ENCODE measurements at places on chromosomes 16 and 17.

- no peak for DNase-seq
Measured at GRCh38 chr17:8701754-8702153, 42.9 kb downstream of the CCDC42 start.

GRCh38 chr17:74471341-74471740, 4.9 kb downstream of the CD300A start:
- DNase-seq = no peak

- no peak for DNase-seq
Measured at GRCh38 chr17:71432378-71433315, 688.2 kb upstream of the SOX9 start.

GRCh38 chr17:17315142-17315821, 12.1 kb downstream of the NT5M start:
- no peak for DNase-seq

DNA sequence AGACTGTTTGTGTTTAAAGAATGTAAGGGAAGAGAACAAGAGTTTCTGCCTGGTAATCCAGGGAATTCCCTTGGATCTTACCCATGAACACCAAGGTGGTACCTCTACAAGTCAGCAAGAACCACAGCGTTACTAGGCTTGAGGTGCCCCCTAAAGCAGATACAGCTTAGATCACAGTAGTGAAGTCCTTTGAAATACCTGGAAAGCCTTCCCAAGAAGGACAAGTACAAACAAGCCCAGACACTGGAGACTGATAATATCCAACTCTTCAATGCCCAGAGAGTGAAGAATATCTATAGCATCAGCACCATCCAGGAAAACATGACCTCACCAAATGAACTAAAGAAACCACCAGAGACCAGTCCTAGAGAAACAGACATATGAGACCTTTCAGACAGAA, 3.8 kb upstream of the APPBP2 start:
- DNase-seq = no peak

- no peak for DNase-seq
Measured at GRCh38 chr17:70739065-70739464, 569.7 kb downstream of the KCNJ2 start.

DNA sequence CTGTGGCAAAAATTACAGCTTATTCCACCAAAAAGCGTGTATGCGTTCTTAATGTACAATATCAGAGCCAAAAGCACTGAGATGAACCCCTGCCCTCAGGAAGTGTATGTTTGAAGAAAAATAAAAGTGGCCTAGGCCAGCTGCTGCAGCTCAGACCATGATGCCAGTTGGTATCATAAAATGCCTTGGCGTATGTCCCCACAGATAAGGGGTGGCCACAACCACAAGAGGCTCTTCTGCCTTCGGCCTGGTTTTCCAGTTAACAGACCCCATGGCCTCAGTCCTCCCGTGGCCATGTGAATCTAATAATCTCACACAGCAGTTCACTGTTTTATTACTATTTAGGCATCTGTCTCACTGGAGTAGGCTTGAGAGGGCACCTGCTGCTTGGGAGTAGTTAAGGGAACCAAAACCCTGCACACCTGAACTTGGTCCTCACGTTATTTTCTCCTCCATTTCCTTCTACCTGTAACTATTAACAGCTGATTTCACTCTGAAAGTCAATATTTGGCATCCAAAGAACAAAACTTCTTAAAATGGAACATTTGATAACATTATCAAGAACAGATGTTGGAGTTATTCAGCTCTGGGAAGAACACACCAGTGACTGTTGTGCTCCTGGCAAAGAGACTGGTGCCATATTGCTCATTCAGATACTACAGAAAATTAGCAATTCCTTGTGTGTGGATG, 34.8 kb upstream of the ERN1 start:
- DNase-seq = no peak

DNA sequence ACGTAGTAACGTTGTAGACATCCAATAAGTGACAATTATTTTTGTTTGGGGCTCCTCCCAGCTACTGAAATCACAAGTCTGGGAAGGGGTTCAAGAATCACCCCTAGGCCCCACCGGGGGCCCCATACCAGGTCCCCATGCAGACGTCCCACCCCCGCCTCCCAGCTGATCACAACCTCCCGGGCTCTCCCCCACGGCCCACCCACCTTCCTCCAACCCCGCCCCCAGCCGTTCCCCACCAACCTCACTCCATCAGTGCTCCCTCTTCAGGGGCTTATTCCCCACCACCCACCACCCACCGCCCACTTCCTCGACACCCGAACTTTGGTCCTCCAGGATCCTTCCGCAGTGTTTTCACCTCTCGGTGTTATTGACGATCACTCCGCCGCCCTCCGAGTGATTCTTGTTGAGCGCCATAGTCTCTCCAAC, 240 bp downstream of the WBP2 start:
- no peak for DNase-seq

- no peak for DNase-seq
Measured at GRCh38 chr16:89381788-89382187, 108.6 kb downstream of the ANKRD11 start.

DNA sequence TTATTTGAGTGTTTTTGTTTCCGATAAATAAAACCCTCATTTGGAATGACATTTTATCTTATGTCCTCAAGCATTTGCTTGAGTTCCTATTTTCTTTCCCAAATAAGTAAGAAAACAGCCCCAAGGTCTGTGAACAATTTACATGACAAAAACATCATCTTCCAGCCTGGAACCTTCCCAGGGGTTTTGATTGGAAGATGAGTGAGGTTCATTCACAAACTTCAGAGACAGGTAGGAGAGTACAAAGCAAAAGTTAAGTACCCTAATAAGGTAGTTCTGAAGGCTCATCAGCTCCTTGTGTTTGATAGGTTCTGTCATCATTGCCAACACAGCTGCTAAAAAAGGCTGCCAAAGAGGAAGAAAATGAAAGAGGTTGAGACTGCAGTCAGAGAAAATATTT, 772.8 kb downstream of the CDH8 start:
- no peak for DNase-seq

DNA sequence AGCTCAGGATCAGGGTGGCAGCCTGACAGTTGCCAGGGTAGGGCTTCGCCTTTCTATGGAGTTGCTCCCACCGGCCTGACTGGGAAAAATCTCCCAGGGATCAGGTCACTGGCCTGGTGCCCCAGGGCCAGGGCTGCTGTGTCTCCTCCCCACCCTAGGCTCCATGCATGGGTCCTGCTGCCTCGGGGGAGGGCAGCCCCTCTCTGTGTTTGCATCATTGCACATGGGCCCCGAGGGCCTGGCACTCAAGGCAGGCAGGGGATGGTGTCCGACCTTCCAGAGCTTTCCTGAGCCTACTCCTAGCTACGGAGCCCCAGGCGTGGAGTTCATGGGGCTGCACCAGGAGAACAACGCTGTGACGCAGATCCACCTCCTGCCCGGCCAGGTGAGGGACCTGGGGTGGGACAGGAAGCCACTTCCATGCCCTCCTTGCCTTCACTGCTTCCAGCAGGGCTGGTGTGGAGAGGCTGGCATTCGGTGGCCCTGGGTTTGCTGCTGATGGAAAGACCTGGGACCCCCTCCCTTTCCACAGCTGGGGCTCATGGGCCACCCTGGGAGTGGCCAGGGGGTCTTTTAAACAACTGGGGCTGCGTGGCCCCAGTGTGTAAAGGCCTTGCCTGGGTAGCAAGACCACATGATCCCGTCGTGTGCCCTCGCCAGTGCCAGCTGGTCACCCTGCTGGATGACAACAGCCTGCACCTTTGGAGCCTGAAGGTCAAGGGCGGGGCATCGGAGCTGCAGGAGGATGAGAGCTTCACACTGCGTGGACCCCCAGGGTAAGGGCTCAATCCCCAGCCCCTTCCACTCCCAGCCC, 29.5 kb upstream of the MYO15B start:
- DNase-seq = no peak

DNA sequence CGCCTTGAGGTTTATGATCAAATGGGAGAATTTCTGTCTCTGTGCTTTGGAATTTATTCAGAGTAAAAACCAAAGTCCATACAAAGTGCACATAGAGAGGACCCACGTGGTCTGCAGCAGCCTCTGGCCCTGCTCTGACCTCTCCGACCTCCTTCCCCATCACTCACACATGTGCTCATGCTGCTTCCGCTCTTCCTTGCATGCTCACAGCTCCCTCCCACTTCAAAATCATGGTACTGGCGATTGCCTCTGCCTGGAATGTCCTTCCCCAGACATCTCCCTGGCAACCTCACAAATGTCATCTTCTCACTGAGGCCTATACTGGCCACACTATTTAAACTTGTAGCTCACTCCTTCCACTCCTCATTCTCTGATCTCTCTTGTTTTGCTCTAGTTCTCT, 418.0 kb downstream of the CA10 start:
- DNase-seq = no peak

DNA sequence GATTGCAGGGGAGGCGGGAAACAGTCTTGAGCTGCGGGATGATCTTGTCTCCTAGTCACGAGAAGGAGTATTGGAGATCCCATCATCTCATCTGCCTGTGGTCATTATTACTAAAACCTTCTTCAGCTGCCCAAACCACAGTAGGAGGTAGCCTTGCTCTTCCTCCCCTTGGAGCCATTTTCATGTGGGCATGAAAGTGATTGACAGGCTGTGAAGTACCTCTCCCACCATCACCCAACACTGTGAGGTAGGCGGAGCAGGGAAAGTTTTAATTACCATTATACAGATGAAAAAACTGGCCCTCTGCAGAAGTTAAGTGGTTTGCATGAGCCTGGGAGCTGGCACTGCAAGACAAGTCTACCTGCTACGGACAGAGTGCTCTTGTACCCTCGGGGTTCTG, 237.3 kb downstream of the MSI2 start:
- DNase-seq = no peak

- DNase-seq = no peak
Measured at GRCh38 chr17:42135664-42136653, 13.4 kb downstream of the HSPB9 start.

DNA sequence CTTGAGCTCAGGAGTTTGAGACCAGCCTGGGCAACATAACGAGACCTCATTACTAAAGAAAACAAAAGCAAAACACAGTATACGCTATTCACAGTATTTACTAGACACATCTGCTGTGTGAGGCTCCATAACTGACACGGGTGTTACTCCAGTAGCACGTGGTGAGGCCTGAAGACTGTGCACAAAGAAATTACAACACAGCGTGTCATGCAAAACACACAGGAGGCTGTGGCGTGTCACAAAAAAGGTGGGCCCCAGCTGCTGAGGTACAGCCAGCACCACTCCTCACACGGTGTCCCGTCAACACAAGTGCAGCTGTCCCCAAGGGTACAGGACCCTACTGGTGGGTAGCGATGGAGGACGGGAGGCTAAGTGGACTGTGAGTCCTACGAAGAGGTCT, 2.7 kb downstream of the CYBC1 start:
- DNase-seq = no peak

DNA sequence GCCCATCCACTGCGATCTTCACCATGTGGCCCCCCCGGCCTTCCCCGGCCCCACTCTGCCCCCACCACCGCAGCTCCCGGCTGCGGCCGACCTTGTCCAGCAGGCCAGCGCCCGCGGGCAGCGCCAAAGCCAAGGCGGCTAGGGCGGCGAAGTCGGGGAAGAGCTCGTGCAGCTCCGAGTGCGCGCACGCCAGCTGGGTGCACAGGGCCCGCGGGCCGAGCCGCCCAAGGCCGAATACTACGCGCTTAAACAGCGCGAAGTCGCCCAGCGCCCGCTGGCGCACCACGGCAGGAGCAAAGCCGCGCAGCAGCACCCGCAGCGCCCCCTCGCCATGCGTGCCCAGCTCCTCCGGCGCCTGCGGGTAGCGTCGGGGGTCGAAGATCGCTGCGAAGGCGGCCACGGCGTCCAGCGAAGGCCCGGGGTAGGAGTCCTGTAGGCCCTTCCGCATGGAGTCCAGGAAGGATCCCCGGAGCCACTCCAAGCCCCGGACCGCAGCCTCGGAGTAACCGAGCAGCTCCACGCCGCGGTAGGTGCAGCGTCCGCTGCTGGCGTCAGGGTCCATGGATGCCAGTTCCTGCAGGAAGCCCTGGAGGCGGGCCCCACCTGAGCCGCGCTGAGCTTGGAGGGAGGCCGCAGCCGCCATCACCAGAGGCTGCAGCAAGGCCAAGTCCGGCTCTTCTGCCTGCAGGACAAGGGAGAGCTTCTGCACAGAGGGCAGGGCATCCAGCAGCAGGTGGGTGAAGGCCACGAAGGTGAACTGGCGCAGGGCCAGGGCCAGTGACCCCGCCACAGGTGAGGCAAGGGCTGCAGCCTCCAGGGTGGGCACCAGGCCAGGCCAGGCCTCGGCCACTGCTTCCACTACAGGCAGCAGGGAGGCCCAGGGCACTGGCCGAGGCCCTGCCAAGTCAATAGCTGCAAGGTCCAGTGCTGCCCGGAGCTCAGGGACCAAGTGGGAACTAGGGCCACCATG, 10.3 kb downstream of the C17orf113 start:
- DNase-seq = no peak

DNA sequence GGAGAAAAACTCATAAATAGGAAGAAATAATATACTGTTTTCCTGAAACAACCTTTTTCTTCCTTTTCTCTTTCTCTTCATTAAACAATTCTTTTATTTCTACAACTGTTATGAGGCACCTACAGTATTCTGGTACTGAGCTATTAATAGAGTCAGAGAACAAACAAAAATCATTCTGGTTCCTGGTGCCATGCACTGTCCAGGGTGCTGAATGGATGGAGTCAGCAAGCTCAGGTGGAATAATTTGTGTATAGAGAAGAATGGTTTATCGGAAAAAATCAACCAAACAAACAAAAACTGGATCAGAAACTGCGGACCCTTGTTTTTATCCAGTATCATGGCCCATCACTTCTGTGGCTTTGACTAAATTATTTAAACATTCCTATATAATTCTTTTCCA, 430.3 kb upstream of the GOT2 start:
- no peak for DNase-seq

DNA sequence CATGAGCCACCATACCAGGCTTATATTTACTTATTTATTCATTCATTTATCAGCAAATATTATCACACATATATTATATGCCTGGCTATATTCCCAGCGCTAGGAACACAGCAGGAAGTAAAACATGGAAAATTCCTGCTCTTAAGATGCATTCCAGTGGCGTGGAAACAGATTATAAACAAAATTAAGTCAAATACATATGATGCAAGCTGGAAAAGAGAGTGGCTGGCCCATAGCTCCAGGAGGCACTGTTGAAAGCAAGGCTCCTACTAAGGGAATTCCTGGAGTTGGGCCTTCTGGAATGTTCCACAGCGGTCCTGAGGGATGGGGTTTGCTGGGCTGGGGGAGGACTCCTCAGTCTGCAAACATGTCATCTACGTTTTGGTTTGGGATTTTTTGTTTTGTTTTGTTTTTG, 18.4 kb downstream of the ADCY9 start:
- DNase-seq = no peak

GRCh38 chr17:75704963-75705875, 16.0 kb upstream of the ITGB4 start:
- DNase-seq = no peak

DNA sequence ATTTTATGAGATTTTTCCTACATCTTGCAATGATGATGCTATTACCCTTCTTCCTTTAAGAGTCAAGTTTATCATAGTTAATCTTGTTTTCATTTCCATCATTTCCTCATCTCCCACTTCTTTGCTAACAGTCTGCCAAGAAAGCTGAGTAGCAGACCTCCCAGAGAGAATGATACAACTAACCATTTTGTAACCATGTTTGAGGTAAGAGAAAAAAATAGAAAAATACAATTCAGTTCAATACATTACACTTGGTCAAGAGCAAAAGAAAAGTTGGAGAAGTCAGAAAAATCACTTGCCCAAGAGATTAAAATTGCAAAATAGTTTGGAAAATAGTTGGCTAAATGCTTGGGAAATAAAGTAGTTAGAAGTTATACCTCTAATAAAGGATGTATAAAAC, 154.4 kb downstream of the ABCA8 start:
- DNase-seq = no peak

GRCh38 chr17:78337244-78338109, 22.4 kb downstream of the SOCS3 start:
- no peak for DNase-seq
